ENCODE measurements at places on chromosomes 12 and 14.
A peak's percentile ranks its signal among the peaks of the same experiment; 100 is the strongest.

- H3K4me3 ChIP-seq = no peak overlapping the region
- no peak for DNase-seq
- H3K4me1 ChIP-seq = no peaks in the 10 kb centered on the region
- H3K27ac ChIP-seq = no peak overlapping the region
Observed at GRCh38 chr12:123754041-123754772, 7.9 kb upstream of the DNAH10 start.

- no peak overlapping the region for H3K4me3 ChIP-seq
- no peak overlapping the region for H3K27ac ChIP-seq
- no peaks in the 10 kb centered on the region for H3K36me3 ChIP-seq
- H3K4me1 ChIP-seq = no peaks in the 10 kb centered on the region
Observed at GRCh38 chr14:100655741-100656085, 68.5 kb upstream of the BEGAIN start.

GRCh38 chr12:104154286-104154685 is 16.3 kb upstream of the NFYB start:
- no peak overlapping the region for H3K27ac ChIP-seq
- H3K4me3 ChIP-seq = no peak overlapping the region

DNA sequence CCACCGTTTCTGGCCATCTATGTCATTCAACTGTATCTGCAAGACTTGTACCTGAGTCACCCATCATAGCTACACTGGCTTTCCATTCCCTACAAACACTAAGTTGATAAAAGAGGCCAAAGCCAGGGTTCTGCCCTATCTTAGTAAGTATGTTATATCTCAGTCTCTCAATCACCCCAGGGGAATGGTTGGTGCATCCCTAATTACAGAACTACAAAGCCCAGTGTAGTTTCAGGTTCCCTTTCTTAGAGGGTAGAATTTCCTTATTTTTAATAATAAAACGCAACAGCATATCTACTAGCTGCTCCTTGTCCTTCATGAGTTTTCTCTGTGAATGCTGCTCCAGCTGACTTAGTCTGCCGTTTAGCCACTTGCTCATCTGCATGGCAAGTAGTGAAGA is 57.6 kb downstream of the ST8SIA1 start:
- H3K36me3 ChIP-seq = no peaks in the 10 kb centered on the region
- no peak for DNase-seq
- no peaks in the 10 kb centered on the region for H3K27me3 ChIP-seq
- H3K4me1 ChIP-seq = peaks cover 13% of the 10 kb centered on the region
- no peak overlapping the region for H3K27ac ChIP-seq
- H3K4me3 ChIP-seq = no peak overlapping the region

DNA sequence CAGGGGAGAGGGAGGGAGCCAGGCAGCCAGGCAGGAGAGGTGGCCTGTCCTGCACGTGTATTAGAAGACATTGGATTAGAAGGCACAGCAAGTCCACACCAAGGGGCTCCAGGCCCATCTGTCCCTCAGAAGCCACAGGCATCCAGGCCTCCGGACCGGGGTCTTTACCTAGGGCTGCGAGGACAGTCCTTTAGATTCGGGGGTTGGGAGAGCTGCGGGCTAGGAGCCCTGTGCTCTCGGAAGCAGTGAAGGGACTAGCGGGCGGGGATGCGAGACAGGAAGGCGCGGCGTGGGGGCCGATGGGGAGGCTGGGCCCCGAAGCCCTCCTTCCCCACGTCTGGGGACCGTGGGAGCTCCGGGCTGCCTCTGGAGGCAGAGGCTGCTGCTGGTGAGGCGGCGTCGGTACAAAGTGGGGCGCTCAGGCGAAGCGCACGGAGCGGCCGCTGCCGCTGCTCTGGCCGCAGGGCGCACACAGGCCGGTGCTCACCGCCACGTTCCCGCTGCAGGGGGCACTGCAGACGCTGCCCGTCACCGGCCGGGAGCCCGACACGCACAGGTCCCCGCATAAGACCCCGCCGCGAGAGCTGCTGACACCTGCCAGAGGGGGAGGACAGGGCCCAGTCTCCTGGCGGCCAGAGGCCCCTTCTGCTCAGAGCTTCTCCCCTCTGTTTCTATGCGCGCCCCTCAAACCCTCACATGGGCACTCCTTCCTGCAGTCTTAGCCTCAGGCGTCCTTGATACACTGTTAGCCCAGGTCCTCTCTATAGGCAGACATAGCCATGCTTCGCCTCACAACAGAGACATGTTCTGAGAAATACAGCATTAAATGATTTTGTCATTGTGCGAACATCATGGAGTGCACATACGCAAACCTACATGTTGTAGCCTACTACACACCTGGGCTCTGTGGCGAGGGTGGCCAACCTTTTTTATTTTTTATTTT is 17.3 kb downstream of the KRT7 start:
- peaks cover 39% of the 10 kb centered on the region for H3K4me1 ChIP-seq
- H3K27me3 ChIP-seq = no peaks in the 10 kb centered on the region
- no peaks in the 10 kb centered on the region for H3K36me3 ChIP-seq

GRCh38 chr14:61663312-61663979 is 31.9 kb upstream of the HIF1A start:
- H3K4me1 ChIP-seq = peaks cover 21% of the 10 kb centered on the region
- H3K27me3 ChIP-seq = no peaks in the 10 kb centered on the region
- no peak for DNase-seq
- no peaks in the 10 kb centered on the region for H3K36me3 ChIP-seq
- H3K4me3 ChIP-seq = no peak overlapping the region
- H3K27ac ChIP-seq = no peak overlapping the region

DNA sequence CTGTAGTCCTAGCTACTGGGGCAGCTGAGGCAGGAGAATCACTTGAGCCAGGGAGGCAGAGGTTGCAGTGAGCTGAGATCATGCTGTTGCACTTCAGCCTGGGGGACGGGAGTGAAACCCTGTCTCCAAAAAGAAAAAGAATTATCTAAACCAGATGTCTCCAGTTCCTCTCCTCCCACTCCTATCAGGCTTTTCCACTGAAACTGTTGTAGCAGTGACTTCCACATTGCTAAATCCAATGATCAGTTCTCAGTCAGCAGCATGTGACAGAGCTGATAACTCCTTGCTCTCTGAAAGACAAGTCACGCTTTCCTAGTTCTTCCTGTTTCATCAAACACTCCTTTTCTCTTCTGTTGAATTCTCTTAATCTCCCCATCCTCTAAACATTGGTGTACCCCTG is 8.6 kb downstream of the SLC38A6 start:
- H3K27me3 ChIP-seq = no peaks in the 10 kb centered on the region
- H3K36me3 ChIP-seq = peaks cover 63% of the 10 kb centered on the region
- H3K4me1 ChIP-seq = no peaks in the 10 kb centered on the region
- no peak overlapping the region for H3K4me3 ChIP-seq
- no peak for DNase-seq

DNA sequence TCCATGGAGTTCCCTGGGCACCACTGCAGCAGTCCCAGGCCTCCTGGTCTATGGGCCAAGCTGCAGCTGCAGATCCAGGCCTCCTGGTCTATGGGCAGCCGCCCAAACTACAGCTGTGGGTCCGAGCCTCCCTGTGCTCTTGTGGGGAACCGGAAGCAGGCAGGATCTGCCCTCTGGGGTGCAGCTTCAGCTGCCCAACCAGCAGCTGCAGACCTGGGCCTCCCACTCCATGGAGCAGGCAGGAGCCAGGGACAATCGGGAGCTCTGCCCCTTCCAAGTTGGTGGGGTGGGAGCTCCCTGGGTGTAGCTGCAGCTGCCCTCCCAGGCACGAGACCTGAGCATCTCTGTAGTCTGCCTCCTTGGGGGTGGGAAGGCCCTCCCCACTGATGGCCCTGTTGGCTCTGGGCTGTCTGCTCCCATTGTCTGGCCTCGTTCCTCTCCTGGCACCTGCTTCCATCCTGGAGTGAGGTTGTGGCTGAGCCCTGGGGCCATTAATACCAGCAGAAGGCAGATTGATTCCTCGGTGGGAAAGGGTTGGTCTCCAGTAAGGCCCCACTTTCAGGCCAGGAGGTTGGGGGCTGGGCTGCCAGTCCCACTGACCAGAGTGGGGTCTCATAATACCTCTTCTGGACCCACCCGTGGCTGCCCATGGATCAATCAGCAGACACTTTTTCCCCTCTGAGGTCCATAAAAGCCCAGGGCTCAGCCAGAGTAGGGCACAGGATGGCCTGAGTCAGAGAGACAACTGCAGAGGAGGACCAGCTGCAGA is 142.1 kb downstream of the GPR65 start:
- no peaks in the 10 kb centered on the region for H3K36me3 ChIP-seq
- H3K27ac ChIP-seq = no peak overlapping the region
- H3K4me1 ChIP-seq = no peaks in the 10 kb centered on the region

DNA sequence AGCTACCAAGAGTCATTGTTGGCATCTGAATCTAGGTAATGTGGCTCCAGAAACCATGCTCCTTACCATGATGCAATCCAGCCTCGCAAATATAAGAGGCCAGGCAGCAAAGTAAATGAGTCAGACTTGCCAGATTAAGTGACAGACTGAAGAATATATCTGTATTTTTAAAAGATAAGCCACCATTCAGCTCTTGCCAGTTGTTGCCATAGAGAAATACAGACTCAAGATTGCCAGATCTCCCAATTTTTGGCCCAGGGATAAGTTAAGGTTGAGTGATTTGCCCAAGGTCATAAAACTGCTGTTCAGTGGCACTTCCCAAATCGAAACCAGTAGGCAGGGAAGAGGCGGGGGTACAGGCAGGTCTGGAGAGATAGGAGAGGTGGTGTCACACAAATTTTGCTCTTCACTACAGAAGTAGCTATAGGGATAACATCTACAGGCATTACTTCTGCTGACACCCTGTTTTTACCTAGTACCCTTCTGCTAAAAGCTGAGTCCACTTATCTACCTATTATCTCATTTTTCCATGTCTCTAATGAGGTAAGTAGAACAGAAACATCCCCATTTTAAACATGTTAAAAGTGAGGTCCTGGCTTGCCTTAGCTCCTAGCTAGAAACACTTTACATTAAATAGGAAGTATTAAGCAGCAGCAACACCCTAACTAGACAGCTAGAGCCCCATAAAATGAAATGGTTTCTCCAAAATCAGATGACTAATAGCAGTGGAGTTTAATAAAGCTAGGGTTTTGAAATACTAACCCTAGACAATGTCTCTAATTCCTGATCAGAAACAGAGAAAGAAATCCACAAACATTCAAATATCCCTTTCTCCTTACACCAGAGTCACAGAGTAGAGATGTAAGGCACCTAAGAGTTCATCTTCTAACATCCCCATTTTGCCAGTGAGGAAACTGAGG is 19.5 kb downstream of the DCAF5 start:
- H3K4me3 ChIP-seq = no peak overlapping the region
- DNase-seq = no peak
- no peaks in the 10 kb centered on the region for H3K36me3 ChIP-seq

DNA sequence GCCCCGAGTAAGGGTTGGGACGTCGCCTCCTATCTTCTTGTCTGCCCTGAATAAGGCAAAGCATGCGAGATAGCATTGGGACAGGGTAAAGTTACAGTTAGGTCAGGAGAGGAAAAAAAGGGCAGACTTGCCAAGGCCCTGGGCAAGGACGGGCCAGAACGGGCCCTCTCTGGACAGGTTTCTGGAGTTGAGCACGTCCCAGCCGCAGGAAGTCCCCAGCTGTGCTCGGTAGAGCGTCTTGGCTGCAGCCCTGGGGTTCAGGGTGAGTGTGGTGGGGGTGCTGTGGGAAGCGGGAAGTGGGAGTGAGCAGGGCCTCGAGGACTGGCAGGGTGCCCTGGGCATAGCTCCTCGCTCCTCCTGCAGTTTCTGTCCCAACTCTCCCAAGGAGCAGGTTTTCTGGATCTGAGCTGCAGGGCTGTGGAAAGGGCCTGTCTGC is 5.4 kb downstream of the RPS6KL1 start:
- H3K4me1 ChIP-seq = no peaks in the 10 kb centered on the region
- no peak for DNase-seq
- H3K36me3 ChIP-seq = no peaks in the 10 kb centered on the region
- no peak overlapping the region for H3K4me3 ChIP-seq

DNA sequence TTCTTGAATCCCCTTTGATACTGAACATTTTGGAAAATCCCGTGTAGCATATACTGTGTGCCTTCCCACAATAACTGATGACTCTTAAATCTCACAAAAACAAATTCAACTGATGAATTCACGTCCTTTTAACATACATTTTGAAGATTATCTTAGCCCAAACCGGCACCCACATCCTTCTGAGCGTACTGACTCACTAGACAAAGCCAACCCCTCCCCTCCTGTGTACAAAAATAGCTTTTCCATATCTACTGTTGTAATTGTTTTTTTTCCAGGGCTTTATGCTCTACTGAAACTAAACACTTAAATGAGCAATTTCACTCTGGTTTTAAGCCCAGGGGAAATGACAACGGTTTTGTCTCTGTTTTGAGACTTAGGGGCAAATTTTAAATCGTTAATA is 109.4 kb upstream of the ATF7IP start:
- H3K4me3 ChIP-seq = no peak overlapping the region
- H3K4me1 ChIP-seq = peaks cover 25% of the 10 kb centered on the region
- no peak overlapping the region for H3K27ac ChIP-seq
- H3K36me3 ChIP-seq = no peaks in the 10 kb centered on the region

DNA sequence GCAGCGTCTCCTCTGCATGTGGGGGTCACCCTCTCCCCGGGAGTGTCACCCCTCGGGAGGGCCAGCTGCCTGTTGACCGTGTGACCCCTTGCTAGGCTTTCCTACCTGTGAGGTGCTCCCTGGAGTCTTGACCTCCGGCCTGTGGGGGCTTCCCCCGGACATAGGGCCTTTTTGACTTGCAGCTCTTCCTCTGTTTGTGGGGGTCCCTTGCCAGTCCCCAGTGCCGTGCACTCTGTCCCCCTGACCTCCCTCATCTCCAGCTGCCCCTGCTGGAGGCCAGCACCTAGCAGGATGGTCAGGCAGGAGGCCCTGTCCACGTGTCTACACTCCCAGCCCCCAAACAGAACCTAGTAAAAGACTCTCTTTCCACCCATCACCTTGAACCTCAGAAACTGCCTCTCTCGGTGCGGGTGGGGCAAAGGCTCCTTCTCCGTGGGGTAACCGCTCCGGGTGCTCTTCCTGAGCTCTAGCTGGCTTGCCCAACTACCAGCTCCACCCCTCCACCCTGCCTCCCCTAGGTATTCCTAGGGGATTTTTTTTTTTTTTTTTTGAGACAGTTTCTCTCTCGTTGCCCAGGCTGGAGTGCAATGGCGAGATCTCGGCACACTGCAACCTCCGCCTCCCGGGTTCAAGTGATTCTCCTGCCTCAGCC is 810 bp downstream of the AACS start:
- H3K36me3 ChIP-seq = peaks cover 12% of the 10 kb centered on the region
- peak overlapping the region; percentile 82 for H3K4me3 ChIP-seq
- peaks cover 9% of the 10 kb centered on the region for H3K4me1 ChIP-seq
- peak overlapping the region; percentile 47 for H3K27ac ChIP-seq
- DNase-seq = no peak
- no peaks in the 10 kb centered on the region for H3K27me3 ChIP-seq

GRCh38 chr12:19763488-19763887 is 324.2 kb downstream of the AEBP2 start:
- peaks cover 6% of the 10 kb centered on the region for H3K4me1 ChIP-seq
- no peak overlapping the region for H3K27ac ChIP-seq
- H3K36me3 ChIP-seq = no peaks in the 10 kb centered on the region
- H3K4me3 ChIP-seq = no peak overlapping the region

DNA sequence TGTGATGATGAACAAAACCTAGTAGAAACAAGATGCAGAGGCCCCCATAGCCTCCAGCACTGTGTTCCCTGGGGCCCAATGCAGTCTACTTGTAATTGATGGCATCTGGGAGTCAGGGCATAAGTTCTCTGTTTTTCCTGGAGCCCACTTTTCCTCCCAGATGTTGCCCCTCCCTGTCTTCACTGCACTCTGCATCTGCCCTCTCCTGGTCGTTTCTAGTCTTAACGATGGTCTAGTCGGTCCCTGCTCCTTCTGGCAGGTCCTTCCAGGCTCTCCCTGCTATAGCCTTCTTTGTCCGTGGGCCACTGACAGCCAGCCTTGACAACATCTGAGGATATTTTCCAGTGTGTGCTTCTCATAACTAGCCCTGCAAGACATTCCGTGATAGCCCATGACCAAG is 208.3 kb downstream of the GXYLT1 start:
- no peaks in the 10 kb centered on the region for H3K27me3 ChIP-seq
- H3K27ac ChIP-seq = no peak overlapping the region
- no peaks in the 10 kb centered on the region for H3K4me1 ChIP-seq
- H3K36me3 ChIP-seq = no peaks in the 10 kb centered on the region
- DNase-seq = no peak

Measured in SJSA1 (cell line).